Mesendoderm (in vitro differentiated cells): ENCODE measurements at places on chromosomes 2 and 18.
A peak's percentile ranks its signal among the peaks of the same experiment; 100 is the strongest.

DNA sequence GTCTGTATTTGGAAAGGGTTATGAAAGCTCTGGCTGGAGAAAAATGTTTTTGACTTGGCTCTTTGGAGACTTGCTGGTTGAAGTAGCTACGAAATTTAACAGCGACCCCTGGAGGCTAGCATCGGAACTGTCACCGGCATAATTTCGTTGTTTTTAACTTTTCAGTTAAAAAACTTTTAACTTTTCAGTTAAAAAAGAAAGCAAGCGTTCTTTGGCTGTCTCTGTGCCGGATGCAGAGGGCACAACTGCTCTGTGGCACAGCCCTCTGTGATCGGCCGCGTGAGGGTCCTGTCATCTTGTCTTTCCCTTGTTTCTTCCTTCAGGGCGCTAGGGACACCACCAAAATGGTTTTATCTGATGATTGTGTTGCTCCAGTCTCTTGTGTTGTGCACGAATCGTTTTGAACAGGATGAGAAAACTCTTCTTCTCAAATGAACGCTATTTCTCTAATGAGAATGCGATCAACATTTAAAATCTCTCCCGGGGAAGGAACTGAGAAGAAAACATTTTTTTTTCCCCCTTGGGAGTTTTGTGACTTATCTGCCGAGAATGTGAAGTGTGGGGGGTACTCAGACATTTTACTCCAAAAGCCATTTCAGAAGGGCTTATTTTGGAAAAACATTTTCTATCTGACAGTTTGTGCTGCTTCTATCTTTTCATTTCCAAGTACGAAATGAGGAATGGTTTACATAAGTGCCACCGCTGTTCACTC lies 57.1 kb downstream of the ADCYAP1 start:
- H3K27ac ChIP-seq = no peak overlapping the region
- no peaks in the 10 kb centered on the region for H3K27me3 ChIP-seq
- DNase-seq = peak; percentile 43
- no peak overlapping the region for H3K4me3 ChIP-seq
- no peaks in the 10 kb centered on the region for H3K36me3 ChIP-seq
- H3K4me1 ChIP-seq = no peaks in the 10 kb centered on the region

GRCh38 chr18:41543815-41544214 lies 411.2 kb upstream of the PIK3C3 start:
- no peak overlapping the region for H3K4me3 ChIP-seq
- no peaks in the 10 kb centered on the region for H3K4me1 ChIP-seq
- H3K27me3 ChIP-seq = no peaks in the 10 kb centered on the region

- H3K4me1 ChIP-seq = no peaks in the 10 kb centered on the region
- no peaks in the 10 kb centered on the region for H3K27me3 ChIP-seq
- no peaks in the 10 kb centered on the region for H3K36me3 ChIP-seq
- DNase-seq = peak; percentile 52
Measured at GRCh38 chr18:50578651-50579050, 18.8 kb downstream of the MAPK4 start.

DNA sequence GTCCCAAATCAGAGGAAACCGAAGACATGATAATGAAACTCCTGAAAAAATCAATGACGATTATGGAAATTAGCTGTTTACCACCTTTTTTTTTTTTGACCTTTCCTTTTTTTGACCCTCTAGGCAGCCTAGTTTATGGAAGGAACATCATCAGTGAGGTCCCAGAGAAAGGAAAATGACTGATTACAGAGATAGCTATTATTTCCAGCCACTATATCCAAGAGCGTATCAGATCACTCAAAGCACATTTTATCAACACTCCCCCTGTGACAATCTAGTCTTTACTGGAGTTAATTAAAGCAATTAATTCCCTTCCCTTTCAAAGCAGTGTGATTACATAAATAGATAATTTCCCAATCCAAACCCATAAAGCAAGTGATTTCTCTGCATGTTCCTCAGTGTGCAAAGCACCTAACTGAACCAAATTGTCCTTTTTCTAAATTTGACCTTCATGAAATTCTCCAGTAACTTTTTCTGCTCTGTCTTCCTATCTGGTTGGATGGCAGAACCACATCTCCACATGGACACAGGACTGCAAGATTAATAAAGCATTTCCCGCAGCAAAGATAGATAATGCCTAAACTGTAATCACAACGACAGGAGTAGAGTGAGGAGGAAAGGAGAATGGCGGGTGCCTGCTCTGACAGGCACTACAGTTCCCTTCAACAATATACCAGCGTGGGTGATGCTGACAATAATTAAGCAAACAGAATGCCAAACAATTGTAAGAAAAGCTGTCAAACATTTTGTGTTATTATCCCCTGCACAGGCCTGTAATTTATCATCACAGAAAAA lies 194.4 kb downstream of the SLC8A1 start:
- H3K4me1 ChIP-seq = no peaks in the 10 kb centered on the region
- H3K4me3 ChIP-seq = no peak overlapping the region
- no peaks in the 10 kb centered on the region for H3K36me3 ChIP-seq
- no peaks in the 10 kb centered on the region for H3K27me3 ChIP-seq
- no peak overlapping the region for H3K27ac ChIP-seq
- no peak for DNase-seq

DNA sequence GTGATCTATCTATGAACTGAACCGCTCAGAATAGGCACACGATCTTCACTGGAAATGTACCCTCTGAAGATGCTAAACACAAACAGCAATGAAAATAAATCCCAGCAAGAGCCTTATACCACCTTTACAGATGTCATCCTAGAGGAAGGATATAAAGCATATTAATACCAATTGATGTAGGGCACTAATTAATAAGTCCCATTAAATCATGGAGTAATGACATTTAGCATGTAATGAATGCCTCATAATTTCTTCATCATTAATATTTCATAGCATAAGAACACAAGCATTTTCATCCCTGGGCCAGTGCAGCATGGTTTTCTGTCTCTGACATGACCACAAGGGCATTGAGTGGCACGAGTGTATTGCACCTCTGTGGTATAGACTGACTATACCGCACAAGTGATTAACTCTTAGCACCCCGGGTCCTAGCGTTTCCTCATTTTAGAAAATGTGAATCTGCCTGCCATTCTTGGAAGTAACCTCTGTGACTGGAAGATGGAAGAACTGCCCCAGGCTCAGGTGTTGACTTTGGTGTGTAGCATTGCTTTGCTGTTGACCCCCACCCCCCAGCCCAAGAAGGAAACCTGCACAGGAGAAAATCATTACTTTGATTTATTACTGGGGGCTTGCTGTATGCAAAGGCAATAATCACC lies 1.4 kb upstream of the TMEM178A start:
- DNase-seq = no peak
- no peak overlapping the region for H3K4me3 ChIP-seq
- H3K27ac ChIP-seq = no peak overlapping the region
- peaks cover 4% of the 10 kb centered on the region for H3K4me1 ChIP-seq
- H3K27me3 ChIP-seq = peaks cover 2% of the 10 kb centered on the region

DNA sequence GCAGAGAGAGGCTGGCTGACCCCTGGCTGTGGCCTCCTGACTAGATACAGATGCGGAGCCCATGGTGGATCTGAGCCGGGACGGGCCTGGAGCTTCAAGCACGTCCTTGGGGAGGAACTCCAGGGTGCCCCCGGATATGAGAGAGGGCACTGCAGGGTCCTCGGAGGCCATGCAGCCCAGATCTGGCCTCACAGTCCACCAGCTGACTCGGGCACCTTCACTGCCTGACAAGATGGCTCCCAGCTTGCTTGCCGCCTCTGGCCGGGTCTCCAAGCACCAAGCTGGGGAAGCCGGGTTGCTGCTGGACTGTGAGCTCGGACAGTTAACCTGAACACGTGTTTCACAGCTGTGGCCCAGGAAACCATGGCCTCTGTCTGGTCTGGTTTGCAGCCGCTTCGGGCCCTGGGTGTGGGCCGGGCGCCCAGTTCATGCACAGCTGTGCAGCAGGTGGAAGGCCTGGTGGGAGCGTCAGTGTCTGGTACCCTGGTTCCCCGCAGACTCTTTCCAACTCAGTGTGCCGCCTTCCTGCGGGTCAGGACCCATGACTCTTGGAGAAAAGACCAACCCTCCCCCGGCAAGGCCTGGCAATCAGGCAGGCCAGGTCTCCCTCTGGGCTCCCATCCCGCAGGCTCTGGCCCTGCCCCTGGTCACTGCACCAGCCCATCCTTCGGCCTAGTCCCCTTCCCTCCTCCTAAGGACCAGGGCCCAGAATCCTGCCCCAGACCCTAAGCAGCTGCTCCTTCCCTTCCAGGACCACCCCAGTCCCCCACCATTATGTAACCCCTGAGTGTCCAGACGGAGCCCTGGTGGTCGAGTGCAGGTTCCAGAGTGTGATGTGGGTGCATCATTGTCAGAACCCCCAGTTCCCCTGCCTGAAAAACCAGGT lies 74.6 kb upstream of the OTOS start:
- H3K4me3 ChIP-seq = no peak overlapping the region
- H3K4me1 ChIP-seq = no peaks in the 10 kb centered on the region
- no peaks in the 10 kb centered on the region for H3K36me3 ChIP-seq
- H3K27me3 ChIP-seq = no peaks in the 10 kb centered on the region
- DNase-seq = no peak

- peak; percentile 94 for DNase-seq
- H3K27me3 ChIP-seq = no peaks in the 10 kb centered on the region
- H3K36me3 ChIP-seq = peaks cover 1% of the 10 kb centered on the region
- no peak overlapping the region for H3K27ac ChIP-seq
- H3K4me3 ChIP-seq = no peak overlapping the region
Measured at GRCh38 chr2:10043906-10044601, 704 bp downstream of the KLF11 start.

DNA sequence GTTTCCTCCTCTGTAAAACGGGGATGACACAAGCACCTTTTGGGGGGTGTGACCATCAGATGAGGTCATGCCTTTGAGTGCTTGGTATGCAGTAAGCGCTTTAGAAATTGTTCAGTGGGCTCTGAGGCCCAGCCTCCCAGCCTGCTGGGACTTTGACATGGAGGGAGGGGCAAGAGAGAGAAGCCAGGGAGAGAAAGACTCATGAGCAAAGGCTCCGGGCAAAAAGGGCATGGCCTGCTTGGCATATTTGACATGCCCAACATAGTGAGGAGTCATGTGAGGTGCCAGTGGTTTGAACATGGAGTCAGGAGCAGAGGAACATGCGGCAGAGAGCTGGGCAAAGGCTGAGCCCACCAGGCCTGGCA lies 14.0 kb downstream of the TNS1 start:
- H3K4me1 ChIP-seq = peaks cover 4% of the 10 kb centered on the region
- no peak overlapping the region for H3K27ac ChIP-seq
- no peak overlapping the region for H3K4me3 ChIP-seq
- DNase-seq = peak; percentile 77
- no peaks in the 10 kb centered on the region for H3K36me3 ChIP-seq

GRCh38 chr18:8799001-8799400 lies 93.6 kb downstream of the MTCL1 start:
- H3K36me3 ChIP-seq = no peaks in the 10 kb centered on the region
- H3K27ac ChIP-seq = no peak overlapping the region
- H3K27me3 ChIP-seq = no peaks in the 10 kb centered on the region
- peaks cover 28% of the 10 kb centered on the region for H3K4me1 ChIP-seq
- DNase-seq = no peak
- no peak overlapping the region for H3K4me3 ChIP-seq

DNA sequence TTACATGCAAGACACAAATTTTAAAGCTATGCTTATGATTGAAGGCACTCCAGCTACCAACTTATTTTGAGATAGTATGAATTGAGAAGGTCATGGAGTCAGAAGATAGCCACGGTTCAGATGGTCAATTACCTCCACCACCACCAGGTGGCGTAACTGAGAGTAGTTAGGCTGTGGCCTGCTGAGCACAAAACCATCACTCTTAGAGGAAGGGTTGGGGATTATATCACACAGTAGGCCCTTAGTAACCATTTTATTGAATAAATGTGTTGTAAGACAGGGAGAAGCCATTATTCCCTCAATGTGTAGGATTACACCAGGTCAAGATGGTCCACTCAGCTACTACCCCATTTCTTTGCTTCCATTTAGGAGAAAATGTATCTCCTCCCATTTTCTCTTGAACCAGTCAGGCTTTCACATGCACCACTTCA lies 18.8 kb downstream of the KLHL41 start:
- DNase-seq = peak; percentile 73
- H3K36me3 ChIP-seq = no peaks in the 10 kb centered on the region
- H3K27ac ChIP-seq = no peak overlapping the region
- no peaks in the 10 kb centered on the region for H3K4me1 ChIP-seq

DNA sequence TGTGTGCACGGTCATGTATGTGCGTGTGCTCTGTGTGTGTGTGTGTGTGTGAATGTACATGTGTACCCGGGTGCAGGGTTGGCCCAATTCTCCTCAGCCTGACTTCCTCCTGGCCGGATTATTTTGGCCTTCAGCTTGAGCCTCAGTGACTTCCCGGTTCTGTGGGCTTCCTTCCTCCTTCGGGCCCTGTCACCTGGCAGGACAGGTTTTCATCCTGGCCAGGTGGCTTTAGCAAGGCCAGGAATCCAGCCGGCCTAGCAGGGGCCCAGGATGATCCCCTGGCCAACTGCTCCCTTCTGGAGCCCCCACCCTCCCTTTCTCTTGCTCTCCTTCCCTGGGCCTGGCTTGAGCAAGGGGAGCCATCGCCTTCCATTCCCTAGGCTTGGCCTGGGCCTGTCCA lies 140.5 kb downstream of the INHBB start:
- no peak overlapping the region for H3K27ac ChIP-seq
- no peaks in the 10 kb centered on the region for H3K4me1 ChIP-seq
- DNase-seq = no peak
- no peaks in the 10 kb centered on the region for H3K36me3 ChIP-seq
- H3K4me3 ChIP-seq = no peak overlapping the region

GRCh38 chr18:68916734-68917133 lies 118.9 kb downstream of the CCDC102B start:
- H3K4me1 ChIP-seq = no peaks in the 10 kb centered on the region
- H3K27ac ChIP-seq = no peak overlapping the region
- H3K4me3 ChIP-seq = no peak overlapping the region
- no peaks in the 10 kb centered on the region for H3K36me3 ChIP-seq
- H3K27me3 ChIP-seq = no peaks in the 10 kb centered on the region

DNA sequence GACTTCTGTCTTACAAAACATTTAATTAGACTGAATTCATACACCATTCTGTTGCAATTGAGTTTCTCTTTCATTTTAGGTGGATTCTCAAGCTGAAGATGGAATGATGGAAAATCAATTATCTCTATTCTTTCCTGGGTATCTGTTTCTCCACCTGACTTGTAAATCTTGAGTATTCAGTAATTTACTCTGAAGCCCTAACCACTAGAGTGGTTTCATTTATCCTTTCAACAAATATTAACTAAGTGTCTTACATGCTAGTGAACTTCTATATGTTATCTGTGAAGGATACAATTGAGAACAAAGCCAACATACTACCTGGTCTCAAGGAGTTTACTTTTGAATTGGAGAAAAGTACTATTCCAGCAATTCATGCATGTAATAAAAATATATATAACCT lies 94.1 kb upstream of the ZNF804A start:
- no peaks in the 10 kb centered on the region for H3K4me1 ChIP-seq
- H3K4me3 ChIP-seq = no peak overlapping the region
- DNase-seq = no peak
- H3K36me3 ChIP-seq = no peaks in the 10 kb centered on the region
- no peak overlapping the region for H3K27ac ChIP-seq

- H3K4me1 ChIP-seq = no peaks in the 10 kb centered on the region
- H3K4me3 ChIP-seq = no peak overlapping the region
- no peaks in the 10 kb centered on the region for H3K36me3 ChIP-seq
- H3K27me3 ChIP-seq = no peaks in the 10 kb centered on the region
- H3K27ac ChIP-seq = no peak overlapping the region
- DNase-seq = no peak
Measured at GRCh38 chr2:136408795-136409194, 290.8 kb upstream of the CXCR4 start.

- no peaks in the 10 kb centered on the region for H3K27me3 ChIP-seq
- no peak for DNase-seq
- no peak overlapping the region for H3K27ac ChIP-seq
- no peaks in the 10 kb centered on the region for H3K36me3 ChIP-seq
Measured at GRCh38 chr2:60538101-60538500, 15.4 kb downstream of the BCL11A start.

GRCh38 chr2:30191819-30192271 lies 39.5 kb upstream of the LBH start:
- no peak overlapping the region for H3K4me3 ChIP-seq
- H3K4me1 ChIP-seq = peaks cover 15% of the 10 kb centered on the region
- H3K27me3 ChIP-seq = no peaks in the 10 kb centered on the region
- peak; percentile 91 for DNase-seq
